Tibial nerve (tissue), 4 donors: ENCODE measurements at places on chromosomes 7 and 10. TPM values are rescaled to one million over a fixed set of nuclear protein-coding genes. Genes with fewer than 3 reads are reported as not detected.

GRCh38 chr7:47580175-47580706 lies 1.7 kb downstream of the TNS3 start:
- DNase-seq, result no peak

- no peak for DNase-seq
Observed at GRCh38 chr10:19168584-19168983, 120.0 kb downstream of the MALRD1 start.

DNA sequence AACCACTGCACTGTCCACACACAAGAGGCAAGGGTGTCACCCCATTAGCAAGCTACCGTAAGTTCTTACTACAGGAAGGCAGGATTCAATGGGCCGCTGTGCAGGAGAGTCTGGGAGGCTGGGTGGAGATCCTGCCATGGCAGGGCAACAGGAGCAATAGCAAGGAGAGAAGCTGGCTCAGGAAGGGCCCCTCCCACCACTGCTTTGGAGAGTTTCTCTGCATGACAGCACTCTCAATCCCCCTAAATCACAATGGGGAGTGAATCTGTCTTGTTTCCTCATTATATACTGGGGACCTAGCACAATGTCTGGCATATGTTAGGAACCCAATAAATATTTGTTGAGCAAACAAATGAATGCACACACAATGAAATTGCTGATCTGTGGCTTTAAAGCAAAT lies 83.2 kb upstream of the SFMBT2 start:
- no peak for DNase-seq

GRCh38 chr7:33286501-33286900 lies 157.1 kb downstream of the BBS9 start:
- no peak for DNase-seq

DNA sequence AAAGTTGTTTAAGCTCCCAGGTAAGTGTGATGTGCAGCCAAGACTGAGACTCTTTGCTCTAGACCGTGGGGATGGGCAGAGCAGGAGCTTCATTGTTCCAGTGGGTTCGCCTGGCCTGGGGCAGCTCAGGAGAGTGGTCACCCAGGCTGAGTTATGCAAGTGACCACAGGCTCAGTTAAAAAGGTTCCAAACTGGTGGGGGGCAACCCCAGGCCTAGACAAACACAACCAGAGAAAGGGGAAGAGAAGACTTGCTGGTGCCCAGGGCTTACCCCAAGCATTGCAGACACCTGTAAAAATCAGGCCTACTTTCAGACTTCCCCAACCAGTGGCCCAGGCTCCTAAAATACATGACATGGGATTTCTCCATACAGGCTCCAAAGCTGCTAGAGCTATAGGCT lies 21.6 kb downstream of the CREB3L2 start:
- DNase-seq, result no peak

- no peak for DNase-seq
Observed at GRCh38 chr10:95411635-95412034, 120.8 kb upstream of the PDLIM1 start.

ACBD7 gene
- total RNA-seq, result 1.5 TPM

PTPRN2 gene
- 6.6 TPM for total RNA-seq
